Pancreas (tissue), 10 donors: ENCODE measurements at places on chromosomes 6 and 20. TPM values are rescaled to one million over a fixed set of nuclear protein-coding genes. Genes with fewer than 3 reads are reported as not detected.
A peak's percentile ranks its signal among the peaks of the same experiment; 100 is the strongest.

DNA sequence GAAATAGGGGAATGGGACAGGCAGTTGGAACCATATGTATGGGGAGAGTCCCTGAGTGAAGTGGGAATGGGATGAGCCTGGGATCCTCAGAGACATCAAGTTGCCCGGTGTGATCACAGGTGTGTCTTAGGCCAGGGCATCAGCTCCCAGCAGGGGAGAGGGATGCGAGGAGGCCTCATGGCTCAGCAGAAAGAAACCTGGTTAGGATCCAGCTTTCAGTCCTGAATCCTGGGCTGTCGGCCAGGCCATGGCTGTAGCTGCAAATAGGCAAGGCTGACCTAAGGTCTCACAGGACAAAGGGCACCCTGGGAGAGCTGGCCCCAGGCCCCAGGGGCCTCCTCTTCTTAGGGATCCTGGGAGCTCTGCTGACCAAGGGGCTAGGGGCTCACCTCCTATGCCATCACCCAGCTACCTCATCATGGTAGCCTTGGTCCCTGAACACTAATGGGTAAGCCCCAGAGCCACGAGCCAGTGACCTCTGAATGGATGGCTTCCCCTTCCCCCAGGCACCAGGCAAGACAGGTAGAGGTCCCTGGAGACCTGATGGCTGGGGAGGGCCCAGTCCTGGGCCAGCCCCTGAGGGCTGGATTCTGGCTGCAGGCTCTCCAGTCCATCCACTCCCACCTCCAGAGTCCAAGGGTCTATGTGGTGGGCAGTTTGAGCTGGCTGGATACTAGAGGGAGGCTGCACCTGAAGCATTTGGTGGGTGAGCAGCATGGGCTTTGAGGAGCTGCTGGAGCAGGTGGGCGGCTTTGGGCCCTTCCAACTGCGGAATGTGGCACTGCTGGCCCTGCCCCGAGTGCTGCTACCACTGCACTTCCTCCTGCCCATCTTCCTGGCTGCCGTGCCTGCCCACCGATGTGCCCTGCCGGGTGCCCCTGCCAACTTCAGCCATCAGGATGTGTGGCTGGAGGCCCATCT lies at the start of gene SLC22A7:
Gene SLC22A7, plus strand, starts transcription at position 617 of the 921 bp plus-strand sequence. Its CDS starts 99 bp downstream, at position 716.
- H3K27me3 ChIP-seq, result no peaks in the 10 kb centered on the region
- peak; percentile 51 for DNase-seq
- H3K36me3 ChIP-seq, result no peaks in the 10 kb centered on the region
- H3K4me1 ChIP-seq, result no peaks in the 10 kb centered on the region
- no peak within 1 kb of the TSS for H3K27ac ChIP-seq
- H3K4me3 ChIP-seq, result no peak within 1 kb of the TSS

DNA sequence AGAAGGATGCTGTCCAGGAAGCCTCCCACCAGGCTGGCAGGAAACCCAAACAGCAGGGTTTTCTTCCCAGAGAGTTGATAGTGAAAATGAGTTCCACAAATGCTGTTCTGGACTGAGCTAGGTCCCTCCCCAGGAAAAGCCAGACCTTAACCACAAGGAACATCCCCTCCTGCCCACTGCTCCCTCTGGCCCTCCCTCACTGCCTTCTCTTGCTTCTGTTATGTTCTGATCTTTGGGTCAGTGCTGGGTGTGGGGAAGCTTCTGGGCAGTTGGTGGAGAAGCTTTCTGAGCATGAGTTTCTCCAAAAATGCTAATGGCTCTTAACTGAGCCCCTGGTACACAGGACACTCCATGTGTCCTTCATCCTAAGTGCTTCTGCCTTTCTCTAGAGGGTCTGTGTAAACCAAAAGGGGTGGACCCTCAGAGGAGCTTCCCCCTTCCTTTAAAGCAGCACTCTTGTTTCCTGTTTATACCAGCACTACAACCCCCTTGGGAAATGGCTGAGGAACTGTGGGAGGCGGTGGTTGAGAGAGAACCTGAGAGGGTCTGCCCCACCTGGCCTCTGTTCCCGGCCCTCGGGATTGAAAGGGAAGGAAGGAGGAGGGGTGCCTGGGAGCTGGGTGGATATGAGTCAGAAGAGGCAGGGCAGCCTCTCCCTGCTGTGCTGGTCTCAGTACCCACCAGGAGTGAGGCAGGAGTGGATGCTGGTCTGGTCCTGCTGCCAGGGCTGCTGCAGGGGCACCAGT lies 42.0 kb downstream of the CDS2 start:
- no peaks in the 10 kb centered on the region for H3K27me3 ChIP-seq
- DNase-seq, result no peak
- no peak overlapping the region for H3K27ac ChIP-seq
- H3K36me3 ChIP-seq, result no peaks in the 10 kb centered on the region
- no peak overlapping the region for H3K4me3 ChIP-seq

DNA sequence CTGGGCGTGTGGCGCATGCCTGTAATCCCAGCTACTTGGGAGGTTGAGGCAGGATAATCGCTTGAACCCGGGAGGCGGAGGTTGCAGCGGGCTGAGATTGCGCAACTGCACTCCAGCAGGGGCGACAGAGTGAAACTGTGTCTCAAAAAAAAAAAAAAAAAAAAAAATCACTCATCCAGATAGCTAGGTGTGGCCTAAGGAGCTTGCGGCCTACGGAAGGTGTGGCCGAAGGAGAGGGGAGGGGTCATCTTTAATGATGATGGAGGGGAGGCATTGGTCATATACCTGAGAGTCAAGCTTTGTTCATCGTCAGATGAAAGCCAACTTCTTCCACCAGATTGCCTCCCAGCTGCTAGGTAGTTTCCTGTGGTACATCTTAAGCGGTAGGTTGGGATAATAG lies 801 bp upstream of the PPARD start:
- H3K4me3 ChIP-seq, result no peak overlapping the region
- no peaks in the 10 kb centered on the region for H3K27me3 ChIP-seq
- no peaks in the 10 kb centered on the region for H3K36me3 ChIP-seq
- H3K27ac ChIP-seq, result no peak overlapping the region

DNA sequence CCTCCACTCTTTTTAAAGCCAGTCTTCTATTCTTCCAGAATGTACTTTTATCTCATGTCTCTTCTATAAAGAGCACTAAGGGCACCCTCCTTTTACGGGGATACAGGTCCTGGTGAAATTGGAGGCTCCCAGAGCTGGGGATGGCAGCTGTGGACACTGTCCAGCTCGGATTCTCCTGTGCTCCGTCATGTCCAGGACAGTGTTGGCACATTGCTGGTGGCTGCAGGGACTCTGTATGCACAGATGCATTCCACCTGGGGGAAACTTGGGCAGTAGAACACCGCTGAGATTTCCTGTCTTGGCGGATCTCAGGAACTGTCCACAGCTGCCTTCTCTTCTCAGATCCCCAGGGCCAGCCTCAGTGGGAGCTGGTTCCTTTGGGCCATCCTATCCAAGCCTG lies 56.6 kb upstream of the CLDN20 start:
- DNase-seq, result no peak
- H3K36me3 ChIP-seq, result no peaks in the 10 kb centered on the region
- no peak overlapping the region for H3K27ac ChIP-seq
- no peaks in the 10 kb centered on the region for H3K4me1 ChIP-seq

DNA sequence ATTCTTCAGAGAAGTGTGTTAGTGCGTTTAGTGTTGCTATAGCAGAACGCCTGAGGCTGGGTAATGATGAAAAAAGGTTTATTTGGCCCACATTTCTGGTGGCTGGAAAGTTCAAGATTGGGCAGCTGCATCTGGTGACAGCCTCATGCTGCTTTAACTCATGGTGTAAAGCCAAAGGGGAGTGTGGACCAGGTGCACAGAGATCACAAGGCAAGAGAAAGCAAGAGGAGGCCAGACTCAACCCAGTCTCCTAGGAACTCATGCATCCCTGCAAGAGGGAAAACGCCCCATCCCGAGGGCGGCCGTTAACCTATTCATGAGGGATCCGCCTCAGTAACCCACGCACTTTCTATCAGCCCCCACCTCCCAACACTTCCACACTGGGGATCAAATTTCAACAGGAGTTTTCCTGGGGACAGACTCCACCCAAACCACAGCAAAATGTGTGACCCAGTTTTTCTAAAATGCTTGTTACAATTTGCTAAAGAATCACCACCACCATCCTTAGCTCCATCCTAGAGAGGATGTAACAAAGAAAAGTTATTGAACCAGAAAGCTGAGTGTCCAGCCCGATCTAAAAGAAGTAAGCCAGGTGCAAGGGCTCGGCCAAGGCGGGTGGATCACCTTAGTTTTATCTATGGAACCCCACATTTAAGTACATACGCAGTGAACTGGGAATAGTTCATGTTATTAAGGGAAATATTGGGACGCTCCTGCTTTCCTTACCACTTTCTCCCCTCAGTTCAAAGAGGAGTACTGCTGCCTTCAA lies 164.8 kb downstream of the QKI start:
- H3K27ac ChIP-seq, result no peak overlapping the region
- no peaks in the 10 kb centered on the region for H3K4me1 ChIP-seq
- H3K4me3 ChIP-seq, result no peak overlapping the region
- no peak for DNase-seq

DNA sequence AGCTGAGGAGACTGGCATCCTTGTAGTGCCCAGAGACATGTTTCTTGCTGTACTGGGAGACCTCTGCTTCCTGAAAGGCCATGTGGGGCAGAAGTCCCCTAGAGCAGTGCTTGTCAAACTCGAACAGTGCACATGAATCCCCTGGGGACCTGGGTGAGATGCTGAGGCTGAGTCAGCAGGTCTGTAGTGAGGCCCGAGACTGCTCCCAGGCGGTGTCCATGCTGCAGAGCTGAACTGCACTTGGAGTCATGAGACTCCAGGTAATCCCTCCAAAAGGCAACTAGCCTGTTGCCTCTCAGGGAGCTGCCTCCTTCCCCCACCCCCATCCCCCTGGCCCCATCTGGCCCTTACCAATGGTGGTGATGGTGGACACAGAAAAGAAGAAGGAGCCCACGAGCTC lies 3.7 kb downstream of the KCNK17 start:
- no peak overlapping the region for H3K27ac ChIP-seq
- H3K4me3 ChIP-seq, result no peak overlapping the region
- no peak for DNase-seq
- no peaks in the 10 kb centered on the region for H3K4me1 ChIP-seq
- no peaks in the 10 kb centered on the region for H3K36me3 ChIP-seq
- H3K27me3 ChIP-seq, result no peaks in the 10 kb centered on the region

- no peak overlapping the region for H3K4me3 ChIP-seq
- H3K27ac ChIP-seq, result no peak overlapping the region
- H3K36me3 ChIP-seq, result no peaks in the 10 kb centered on the region
These were observed 317.6 kb downstream of the TPBG start for GRCh38 chr6:82681119-82681714.

DNA sequence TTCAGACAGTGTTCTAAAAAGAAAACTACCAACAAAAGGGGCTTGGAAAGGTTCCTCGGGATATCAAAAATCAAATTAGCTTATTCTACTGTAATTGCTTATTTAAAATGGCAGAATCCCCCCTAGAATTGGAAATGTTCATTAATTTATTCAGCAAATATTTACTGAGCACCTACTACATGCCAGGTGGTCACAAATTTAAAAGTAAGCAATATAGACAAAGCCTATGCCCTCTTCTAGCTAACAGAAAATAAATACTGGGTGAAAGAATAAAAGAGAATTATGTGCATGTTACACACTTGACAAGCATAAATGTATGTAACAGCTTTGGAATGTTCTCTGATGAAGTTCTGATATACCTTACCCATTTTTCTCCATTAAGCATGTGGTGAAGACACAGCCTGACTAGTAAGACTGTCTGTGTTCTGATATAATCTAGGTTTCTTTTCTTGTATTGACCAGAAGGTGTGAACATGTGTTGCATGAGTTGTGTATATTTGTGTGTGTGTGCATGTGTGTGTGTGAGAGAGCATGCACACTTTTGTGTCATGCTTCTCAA lies 606.7 kb upstream of the CITED2 start:
- H3K27me3 ChIP-seq, result no peaks in the 10 kb centered on the region
- no peak for DNase-seq
- no peak overlapping the region for H3K27ac ChIP-seq
- no peaks in the 10 kb centered on the region for H3K36me3 ChIP-seq
- no peak overlapping the region for H3K4me3 ChIP-seq

DNA sequence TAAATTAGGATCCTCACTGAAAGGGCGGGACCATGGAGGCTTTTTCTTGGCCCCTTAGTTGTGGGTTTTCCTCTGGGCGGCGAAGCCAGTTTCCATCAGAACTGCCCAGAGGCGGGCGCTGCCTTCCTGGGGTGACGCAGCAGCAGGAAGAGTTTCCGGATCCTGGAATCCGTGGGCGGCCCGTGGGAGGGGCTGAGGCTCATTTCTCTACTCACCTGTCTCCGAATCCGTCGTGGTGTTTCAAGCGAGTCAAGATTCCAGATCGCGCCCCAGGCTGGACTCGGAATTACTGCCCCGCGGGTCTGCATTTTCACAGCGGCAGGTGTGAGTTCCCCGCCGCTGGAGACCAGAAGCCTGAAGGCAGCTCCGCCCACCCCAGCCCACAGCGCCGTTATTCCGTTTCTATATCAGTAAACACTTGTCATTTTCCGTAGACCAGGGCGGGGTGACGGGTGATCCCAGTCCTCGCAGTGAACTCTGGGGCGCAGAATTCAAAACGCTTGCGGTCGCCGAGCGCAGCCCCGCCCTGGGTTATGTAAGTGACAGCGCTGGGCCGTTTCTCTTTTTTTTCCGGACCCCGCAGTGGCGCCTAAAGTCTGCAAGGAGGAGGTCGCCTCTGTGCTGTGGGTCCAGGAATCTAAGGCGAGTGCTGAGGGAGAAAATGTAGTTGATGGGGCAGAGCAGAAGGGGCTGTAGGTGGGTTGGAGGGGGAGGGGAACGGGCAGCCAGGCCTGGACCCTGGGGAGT lies 27.2 kb upstream of the POU5F1 start:
- peak overlapping the region; percentile 23 for H3K4me3 ChIP-seq
- no peaks in the 10 kb centered on the region for H3K27me3 ChIP-seq
- DNase-seq, result peak; percentile 91
- H3K4me1 ChIP-seq, result no peaks in the 10 kb centered on the region

GRCh38 chr20:63441136-63442099 lies 31.0 kb downstream of the KCNQ2 start:
- DNase-seq, result no peak
- H3K27ac ChIP-seq, result no peak overlapping the region
- no peaks in the 10 kb centered on the region for H3K36me3 ChIP-seq
- no peaks in the 10 kb centered on the region for H3K27me3 ChIP-seq
- H3K4me3 ChIP-seq, result no peak overlapping the region
- no peaks in the 10 kb centered on the region for H3K4me1 ChIP-seq

DNA sequence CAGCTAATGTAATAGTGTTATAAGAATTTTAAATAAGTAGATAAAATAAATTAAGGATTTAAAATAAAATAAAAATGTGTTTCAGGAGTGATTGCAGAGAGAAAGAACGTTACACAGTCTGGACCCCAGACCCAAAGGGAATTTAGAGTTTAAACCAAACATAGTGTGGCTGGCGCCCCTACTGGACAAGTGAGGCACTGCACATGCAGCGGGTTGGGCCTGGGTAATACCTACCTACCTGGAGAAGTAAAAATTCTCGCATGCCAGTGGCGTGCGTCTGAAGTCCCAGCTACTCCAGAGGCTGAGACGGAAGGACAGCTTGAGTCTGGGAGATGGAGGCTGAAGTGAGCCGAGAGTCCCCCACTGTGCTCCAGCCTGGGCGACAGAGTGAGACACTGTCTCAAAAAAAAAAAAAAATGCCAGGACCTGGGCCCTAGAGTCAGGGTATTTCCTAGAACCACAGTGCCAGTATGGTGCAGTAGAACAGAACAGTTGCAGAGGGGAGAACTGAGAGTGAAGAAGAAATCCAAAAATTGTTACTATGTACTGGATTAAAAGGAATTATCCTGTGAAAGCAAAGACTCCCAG lies 71.4 kb upstream of the TCF21 start:
- H3K4me3 ChIP-seq, result no peak overlapping the region
- no peak overlapping the region for H3K27ac ChIP-seq
- DNase-seq, result peak; percentile 23
- H3K4me1 ChIP-seq, result no peaks in the 10 kb centered on the region

The BIRC7 gene
- not detected for total RNA-seq
